Common myeloid progenitor, CD34-positive (primary cell): ENCODE measurements at places on chromosomes 13 and 19.

GRCh38 chr13:108346376-108346775 lies 76.9 kb downstream of the TNFSF13B start:
- no peak for DNase-seq

DNA sequence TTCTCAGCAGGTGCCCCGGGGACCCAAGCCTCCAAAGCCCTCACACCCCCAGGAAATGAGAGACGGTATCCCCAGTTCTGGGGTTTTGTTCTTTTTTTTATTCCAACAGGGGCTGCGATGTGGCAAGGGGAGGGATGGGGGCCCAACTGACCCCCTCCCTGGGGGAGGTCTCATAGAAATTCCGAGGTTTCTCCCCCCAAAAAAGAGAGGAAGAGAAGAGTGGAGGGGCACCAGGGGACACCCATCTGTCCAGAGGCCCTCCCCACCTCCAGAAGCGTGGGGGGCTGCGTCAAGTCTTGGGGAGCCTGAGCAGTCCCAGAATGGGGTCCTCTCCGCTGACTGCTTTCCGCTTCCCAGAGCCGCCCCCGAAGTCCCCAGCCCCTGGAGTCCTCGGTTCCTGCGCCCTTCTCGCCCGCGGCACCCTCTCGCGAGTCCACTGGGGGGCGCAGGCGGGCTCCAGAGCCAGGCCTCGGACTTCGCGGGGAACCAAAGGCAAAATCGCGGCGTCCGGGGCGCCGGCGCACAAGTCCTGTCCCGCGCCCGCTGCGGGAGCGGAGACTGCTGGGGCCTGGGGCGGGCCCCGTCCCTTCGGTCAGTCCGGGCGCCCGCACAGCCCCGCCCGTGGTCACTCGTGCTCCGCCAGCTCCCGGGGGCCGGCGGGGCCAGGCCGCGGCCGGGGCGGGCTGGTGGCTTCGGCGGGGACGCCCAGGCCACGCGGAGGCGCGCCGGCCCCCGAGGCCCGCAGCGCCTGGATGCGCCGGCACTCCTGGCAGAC lies 4.4 kb upstream of the ATP1A3 start:
- peak; percentile 62 for DNase-seq

GRCh38 chr19:42159942-42160341 lies 27.7 kb upstream of the POU2F2 start:
- DNase-seq = no peak

DNA sequence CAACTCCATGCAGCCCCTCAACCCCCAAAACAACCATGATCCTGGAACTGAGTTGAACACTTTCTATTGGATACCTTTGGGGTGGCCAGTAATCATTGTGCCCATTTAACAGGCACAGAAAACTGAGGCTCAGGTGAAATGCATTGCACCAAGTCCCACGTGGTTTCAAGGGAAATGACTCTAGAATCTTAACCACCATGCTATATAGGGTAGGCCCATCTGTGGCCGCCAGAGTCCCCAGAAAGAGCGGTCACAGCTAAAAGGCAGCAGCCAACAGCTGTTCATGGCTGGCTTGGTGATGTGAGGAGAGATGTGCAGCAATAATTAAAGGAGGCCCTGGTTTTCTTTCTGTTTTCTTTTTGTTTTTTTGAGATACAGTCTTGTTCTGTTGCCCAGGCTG lies 2.6 kb downstream of the CNN1 start:
- no peak for DNase-seq

DNA sequence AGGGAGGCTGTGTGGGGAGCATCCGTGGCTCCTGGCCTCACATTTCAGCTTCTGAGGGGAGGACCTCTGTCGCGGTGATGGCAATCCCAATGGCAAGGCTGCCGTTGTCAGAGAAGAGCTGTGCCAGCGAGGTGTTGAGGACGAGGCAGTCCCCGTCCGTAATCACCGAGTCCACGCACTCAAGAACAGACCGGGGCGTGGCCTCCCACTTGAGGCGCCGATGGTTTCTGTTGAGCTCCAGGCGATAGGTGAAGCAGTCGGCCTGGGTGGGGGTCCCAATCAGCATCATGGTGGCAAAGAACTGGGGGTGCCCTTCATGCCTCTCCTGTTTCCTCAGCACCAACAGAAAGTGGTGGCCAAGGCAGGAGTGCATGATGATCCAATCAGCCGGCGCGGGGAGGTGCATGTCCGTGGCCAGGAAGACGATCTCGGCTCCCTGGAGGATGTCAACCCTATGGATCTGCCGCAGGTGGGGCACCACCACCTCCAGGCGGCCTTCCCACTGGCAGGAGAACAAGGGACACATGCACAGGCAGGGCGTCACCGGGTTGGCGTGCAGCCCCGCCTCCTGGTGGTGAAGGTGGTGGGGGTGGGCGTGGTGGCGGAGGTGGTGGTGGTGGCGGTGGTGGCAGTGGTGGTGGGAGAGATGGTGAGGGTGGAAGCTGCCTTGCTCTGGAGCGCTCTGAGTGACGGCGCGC lies 68.1 kb downstream of the SIAH3 start:
- DNase-seq = no peak

GRCh38 chr13:106981051-106981450 lies 413.1 kb upstream of the ARGLU1 start:
- DNase-seq = no peak

DNA sequence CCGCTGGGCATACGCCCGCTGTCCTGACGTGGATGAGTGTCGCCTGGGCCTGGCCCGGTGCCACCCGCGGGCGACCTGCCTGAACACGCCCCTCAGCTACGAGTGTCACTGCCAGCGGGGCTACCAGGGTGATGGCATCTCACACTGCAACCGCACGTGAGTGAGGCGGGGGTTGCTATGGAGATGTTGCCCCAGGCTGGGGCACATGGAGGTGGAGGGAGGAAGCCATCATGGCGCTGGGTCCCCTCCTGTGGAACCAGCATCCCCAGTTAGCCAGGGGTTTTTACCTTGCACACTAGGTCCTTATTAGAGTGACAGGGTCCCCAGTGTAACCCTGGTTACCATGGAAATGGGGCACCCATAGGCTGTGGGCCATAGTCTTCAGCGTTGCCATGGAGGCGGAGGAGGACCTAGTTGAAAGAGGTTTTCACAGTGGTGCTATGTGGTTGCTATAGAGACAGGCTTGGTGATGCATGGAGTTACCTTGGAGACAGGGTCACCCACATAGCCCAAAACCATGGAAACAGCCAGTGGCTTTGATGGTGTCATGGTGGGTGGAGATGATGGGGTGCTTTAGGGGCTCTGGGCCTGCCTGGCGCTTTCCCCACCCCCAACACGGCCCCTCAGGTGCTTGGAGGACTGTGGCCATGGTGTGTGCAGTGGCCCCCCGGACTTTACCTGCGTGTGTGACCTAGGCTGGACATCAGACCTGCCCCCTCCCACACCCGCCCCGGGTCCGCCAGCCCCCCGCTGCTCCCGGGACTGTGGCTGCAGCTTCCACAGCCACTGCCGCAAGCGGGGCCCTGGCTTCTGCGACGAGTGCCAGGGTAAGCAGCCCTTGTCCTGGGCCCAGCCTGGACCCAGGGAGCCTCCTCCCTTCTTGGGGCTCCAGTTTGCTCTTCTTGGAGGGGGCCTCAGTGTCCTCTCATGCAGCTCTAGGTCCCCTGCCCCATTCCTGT lies 27.1 kb downstream of the MEGF8 start:
- DNase-seq = peak; percentile 13

GRCh38 chr19:4083677-4084546 lies 17.2 kb upstream of the ZBTB7A start:
- DNase-seq = peak; percentile 80

- no peak for DNase-seq
Measured at GRCh38 chr19:18933297-18933696, 7.7 kb downstream of the HOMER3 start.
